LHCN-M2 (cell line): ENCODE measurements at places on chromosomes 7 and 10. TPM values are rescaled to one million over a fixed set of nuclear protein-coding genes. Genes with fewer than 3 reads are reported as not detected.

The MPP7 gene
- total RNA-seq, result 2.3 and 3.2 TPM in 2 replicates

The NPY gene
- total RNA-seq, result not detected in 2 replicates

The CHN2 gene
- total RNA-seq, result not detected in 2 replicates

The AMPH gene
- total RNA-seq, result 0.06 and 0.19 TPM in 2 replicates

The VPS37D gene
- 6.1 and 6.9 TPM in 2 replicates for total RNA-seq

The TMEM229A gene
- not detected in 2 replicates for total RNA-seq

The CDHR3 gene
- total RNA-seq, result 1.2 and 2.3 TPM in 2 replicates

The TUBGCP2 gene
- total RNA-seq, result 73.9 and 74.8 TPM in 2 replicates

The TMEM273 gene
- total RNA-seq, result not detected in 2 replicates

The JAKMIP3 gene
- not detected in 2 replicates for total RNA-seq

The HECW1 gene
- total RNA-seq, result not detected in 2 replicates

The PILRA gene
- not detected in 2 replicates for total RNA-seq

- peak; percentile 7 for DNase-seq
Observed at GRCh38 chr7:148327379-148327778, 263.2 kb upstream of the C7orf33 start.

DNA sequence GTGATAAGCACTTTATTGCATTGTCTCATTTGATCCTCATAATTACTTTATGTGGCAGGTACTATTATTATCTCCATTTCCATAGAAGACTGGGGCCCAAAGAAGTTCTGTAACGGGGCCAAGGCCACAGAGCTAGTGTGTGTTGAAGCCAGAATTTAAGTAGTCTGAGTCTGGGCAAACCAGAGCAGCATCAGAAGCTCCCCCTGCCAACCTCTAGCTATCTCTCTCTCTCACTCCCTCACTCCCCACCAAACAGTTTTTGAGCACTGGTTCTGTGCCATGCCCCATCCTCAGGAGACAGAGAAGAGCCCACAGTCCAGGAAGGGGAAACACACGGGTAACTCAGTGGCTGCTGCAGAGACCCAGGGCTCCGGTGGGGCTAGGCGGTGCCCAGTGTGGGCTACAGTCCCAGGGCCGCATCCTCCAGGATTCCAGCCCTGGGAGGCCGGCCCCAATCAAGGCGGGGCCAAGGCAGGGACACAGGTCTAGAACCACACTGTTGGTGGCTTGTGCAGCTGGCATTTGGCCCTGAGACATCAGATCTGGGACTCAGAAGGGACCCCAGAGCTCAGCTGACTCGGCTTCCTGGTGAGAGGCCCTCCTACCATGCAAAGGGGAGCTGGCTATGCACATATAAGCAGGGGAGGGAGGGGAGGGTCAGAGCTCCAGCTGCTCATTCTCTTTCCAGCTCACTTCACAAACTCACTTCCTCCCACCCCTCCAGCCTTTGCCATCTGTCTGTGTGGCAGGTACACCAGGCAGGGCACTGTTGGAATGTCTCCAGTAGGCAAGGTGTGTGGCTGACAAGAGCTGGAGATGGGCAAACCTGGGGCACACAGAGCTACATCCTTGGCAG is 34.4 kb downstream of the COL13A1 start:
- no peak for DNase-seq

GRCh38 chr10:72318418-72319262 is 36.1 kb downstream of the DNAJB12 start:
- no peak for DNase-seq

DNA sequence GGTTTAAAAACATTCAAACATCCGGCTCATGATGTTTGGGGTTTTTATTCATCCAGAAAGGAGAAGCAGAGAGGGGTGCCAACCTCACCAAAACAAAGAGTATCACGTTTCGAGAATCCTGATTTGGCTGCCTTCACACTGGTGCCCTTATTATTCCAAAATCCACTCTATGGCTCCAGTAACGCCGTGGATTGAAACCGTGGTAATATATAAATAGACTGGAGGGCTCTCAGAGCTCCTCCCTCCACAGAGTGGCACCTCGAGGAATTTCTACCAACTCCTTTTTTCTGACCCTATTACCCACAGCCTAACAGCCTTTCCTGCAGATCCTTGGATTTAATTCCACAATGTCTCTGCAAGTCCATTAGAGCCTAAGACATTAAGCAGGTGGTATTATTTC is 353.6 kb downstream of the CRPPA start:
- DNase-seq, result peak; percentile 78

GRCh38 chr7:100397315-100398081 is 24.2 kb downstream of the PILRA start:
- DNase-seq, result no peak

GRCh38 chr10:16777473-16778370 is 39.5 kb downstream of the RSU1 start:
- peak; percentile 36 for DNase-seq

DNA sequence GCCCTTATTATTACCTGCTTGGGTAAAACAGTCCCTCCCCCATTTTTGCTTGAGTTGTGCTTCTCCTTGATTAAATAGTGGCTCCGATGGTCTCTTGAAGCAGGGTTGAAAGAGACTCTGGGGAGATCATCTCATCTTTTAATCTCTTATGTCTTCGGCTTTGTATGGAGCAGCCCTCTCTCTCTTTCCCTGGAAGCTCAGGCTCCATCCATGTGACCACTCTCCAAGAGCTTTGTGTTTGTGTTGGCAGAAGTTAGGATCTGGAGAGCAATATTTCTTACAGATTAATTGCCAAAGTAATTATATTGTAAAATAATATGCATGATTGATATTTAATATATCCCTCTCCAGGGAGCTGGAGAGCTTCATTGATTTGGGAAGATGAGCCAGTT is 76.9 kb downstream of the LRRC4 start:
- DNase-seq, result no peak

GRCh38 chr10:49177391-49178355 is 10.5 kb downstream of the TMEM273 start:
- peak; percentile 88 for DNase-seq

DNA sequence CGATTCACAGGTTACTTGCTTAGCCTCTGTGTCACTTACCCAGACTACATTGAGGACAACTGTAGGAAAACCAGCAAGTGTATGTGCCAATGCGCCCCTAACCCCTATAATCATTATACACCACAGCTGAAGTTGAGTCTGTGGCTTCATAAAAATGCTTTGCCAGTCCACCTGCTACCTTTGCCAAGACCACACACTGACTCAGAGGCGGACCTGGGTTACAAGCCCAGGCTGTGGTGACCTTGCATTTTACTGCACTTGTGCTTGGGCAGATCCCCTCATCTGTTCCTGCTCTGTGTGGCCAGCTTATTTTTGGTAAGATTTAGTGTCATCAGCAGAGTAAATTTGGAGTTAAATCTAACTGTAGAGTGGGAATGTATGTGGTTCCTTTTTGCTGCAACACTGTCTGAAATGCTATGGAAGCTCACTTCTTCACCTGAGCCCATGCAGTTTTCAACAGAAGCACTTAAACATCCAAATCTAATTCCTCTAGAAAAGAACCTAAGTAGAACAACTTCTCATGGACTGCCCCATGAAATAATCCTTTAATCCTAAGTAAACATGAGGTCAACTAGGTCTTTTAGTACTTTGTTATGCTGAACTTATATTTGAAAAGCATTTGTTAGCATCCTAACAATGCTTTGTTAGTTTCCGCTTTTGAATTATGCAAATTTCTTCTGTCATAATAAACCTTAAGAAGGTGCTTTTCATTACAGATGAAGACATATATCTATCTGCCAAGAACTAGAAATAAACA is 96.2 kb upstream of the AMPH start:
- no peak for DNase-seq

DNA sequence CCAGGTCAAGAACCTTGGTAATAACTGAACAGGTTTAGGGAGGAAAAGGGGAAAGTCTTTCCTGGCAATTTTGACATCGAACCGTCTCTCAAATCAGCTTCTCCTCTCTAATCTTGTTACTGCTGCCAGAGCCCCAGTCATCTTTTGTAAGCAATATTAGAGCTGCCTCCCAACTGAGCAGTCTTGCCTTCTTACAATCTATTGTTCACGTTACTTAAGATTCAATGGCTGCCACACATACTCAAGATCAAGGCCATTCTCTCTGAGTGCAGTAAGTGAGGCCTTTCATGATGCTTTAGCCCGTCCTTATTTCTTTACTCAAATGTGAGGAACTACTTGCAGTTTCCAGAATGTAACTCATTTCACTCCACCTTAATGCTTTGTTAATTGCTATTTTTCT is 12.4 kb downstream of the NET1 start:
- no peak for DNase-seq

DNA sequence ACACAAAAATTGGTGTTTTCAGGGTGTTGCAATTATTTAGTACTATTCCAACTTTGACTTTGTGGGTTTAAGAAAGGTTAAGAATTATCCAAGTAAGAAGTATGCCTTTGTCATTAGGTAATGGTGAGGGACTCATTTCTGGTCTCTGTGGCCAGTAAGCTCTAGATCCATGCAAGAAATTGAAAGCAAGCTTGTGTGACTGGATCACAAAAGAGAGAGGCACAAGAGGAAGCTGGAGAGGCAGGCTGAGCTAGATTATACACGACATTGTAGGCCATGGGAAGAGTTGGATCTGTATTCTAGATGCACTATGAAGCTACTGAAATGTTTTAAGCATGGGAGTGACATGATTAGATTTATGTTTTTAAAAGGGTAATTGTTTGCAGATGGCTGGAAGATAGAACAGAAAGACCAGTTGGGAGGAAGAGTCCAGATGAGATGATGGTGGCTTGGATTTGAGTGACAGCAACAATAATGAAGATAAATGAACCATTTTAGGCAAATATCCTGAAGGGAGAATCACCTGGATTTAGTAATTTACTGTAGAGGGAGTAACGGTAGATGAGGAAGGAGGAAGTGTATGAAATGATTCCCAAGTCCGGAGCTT is 50.0 kb downstream of the CALD1 start:
- no peak for DNase-seq

DNA sequence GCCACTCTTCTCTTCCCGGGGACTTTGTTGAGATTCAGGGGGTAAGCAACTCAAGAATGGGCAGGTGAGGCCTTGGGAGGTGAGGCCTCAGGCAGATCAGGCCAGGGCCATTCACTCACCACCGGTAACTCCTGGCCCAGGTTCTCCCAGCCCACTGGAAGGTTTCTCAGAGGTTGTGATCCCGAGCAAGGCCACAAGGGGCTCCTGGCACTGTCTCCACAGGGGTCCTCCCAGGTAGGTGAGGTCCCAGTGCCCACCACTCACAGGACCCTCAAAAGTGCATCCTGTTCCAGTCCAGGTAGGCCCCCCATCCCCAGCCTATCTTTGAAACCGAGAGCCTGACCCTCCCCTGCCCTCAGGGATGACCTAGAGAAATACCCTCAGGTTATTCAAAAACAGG is 236.1 kb downstream of the BUB3 start:
- no peak for DNase-seq

DNA sequence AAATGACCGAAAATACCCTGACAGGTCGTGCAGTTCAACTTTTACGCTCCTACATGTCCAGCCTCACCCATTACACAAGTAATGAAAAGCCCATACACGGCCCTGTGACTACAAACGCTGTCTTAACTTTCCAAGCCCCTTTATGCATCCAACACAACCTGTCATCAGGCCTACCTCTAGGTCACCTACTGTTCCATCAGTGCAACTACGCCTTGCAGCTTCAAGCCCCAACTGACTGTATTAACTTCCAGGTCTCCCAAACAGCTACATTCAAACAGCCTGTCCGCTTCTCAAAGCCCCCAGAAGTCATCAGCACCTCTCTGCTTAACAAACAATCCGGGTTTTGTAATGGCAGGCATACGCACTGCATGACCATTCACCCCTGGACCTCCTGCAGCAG is 19.2 kb downstream of the ZNF107 start:
- no peak for DNase-seq

GRCh38 chr10:1173091-1173490 is 116.9 kb downstream of the WDR37 start:
- no peak for DNase-seq

DNA sequence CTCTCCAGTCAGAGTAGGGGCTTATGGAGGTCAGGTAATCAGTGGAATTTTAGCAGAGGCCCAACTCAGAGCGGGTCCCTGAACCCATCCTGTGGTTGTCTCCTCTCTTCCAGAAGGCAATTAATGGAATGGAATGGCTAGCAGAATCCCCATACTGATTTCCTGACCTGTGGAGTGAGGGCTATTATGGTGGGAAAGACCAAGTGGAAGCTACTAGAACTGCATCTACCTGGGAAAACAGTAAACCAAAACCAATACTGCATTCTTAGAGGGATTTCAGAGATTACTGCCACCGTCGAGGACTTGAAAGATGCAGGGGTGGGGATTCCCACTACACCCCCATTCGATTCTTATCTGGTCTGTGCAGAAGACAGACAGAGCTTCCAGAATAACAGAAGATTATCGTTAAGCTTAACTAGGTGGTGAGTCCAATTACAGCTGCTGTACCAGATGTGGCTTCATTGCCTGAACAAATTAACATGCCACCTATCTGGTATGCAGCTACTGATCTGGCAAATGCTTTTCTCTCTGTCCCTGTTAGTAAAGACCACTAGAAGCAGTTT is 73.2 kb downstream of the LMBR1 start:
- no peak for DNase-seq

DNA sequence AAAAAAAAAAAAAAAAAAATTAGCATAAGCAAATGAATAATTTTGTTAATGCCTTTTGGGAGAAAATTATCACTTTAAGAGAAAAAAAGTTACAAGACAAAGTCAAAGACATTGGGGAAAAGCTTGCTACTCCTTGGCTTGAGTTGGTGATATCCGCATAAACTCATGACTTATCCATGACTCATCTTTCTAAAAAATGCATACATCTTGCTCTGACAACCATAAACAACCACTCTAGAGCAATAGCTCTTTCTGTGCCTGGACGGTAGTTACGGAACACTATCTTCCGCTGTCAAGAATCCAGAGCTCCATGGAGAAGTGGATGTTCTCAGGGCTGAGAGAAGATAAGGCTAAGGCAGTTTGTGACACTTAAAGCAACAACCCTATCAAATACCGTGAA is 281.1 kb upstream of the PFKP start:
- DNase-seq, result no peak

DNA sequence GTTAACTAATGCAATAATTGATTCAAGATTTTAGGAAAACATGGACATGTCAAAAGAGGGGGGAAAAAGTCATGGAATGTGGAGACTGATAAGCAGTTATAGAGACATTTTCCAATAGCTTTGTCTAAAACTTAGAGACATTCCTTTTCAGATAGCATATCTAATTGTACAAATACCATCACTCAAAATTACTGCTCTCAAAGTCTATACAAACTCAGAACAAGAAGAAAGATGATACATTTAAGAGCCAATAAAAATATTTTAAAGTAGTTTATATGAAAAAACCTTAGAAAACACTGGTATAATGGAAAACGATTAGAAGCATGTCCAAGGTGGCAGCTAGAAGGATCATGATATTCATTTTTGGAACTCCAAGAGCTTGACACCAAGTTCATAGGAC is 146.5 kb downstream of the DOCK4 start:
- no peak for DNase-seq
